ENCODE measurements at places on chromosomes 11 and 22.
A peak's percentile ranks its signal among the peaks of the same experiment; 100 is the strongest.

DNA sequence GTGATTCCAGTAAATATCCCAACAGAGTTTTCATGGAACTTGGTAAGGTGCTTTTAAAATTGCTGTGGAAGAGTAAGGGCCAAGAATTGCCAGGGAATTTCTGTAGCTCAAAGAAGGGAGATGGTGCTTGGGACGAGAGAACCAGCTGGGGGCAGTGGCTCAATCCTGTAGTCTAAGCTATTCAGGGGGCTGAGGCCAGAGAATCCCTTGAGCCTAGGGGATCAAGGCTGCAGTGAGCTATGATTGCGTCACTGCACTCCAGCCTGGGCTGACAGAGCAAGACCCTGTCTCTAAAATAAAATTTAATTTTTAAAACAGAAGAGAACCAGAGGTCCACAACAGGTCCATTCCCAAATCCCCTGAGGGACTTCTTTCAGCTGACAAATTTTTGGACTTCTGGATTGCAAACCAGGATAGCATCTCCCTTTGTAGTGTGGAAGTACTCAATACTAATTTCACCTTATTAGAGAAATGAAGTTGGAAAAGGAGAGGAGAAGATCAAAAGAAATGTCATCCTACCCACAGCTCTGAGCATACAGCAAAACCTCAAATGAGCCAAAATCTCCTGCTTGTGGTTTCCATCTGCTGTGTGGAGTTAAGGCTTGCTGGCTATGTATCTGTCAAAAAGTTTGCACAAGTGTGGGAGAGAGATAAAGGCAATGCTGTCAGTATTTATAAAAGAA, 59.2 kb upstream of the CLPB start:
- DNase-seq = no peak

- no peak for DNase-seq
Measured at GRCh38 chr11:47523490-47524225, 29.3 kb downstream of the CELF1 start.

DNA sequence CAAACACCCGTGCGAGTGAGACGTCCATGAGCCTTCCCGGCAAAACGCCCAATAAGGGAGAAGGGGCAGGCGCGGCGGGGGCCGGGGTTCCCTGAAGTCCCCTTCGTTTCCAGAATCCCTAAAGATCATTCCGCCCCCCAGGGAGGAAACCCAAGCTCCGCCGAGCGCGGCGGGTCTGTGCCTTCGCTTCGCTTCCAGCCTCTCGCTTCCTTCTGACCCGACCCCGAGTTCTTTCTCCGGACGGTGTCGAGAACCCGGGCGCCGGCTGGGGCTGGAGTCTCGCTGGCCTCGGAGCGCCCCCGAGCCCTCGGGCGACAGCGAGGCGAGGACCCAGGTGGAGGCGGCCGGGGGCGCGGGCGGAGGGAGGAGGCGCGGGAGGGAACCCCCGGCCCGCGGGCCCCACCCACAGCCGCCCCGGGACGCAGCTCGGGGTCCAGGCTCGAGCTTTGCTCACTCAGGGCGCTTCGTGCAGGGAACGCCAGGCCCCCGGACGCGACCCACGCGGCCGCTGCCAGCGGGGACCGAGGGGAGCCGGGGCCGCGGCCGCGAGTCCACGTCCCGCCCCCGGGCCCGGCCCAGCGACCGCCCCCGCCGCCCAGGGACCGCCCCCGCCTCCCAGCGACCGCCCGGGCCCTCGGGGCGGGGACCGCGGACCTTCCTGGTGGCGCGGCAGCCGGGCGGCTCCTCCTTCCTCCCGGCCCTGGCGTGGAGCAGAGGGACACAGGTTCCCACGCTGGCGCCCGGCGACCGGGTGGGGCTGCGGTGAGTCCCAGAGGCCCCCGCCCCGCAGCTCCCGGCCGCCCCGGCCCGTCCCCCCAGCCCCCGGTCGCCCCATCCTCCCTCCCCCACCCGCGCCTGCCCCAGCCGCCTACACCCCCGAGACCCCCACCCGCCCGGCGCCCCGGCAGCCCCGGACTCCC, at the start of gene PGGHG:
PGGHG (plus strand) TSS at position 649 of the 920 bp plus-strand sequence. CDS start 691 bp downstream, outside the sequence.
- DNase-seq = peak; percentile 62

DNA sequence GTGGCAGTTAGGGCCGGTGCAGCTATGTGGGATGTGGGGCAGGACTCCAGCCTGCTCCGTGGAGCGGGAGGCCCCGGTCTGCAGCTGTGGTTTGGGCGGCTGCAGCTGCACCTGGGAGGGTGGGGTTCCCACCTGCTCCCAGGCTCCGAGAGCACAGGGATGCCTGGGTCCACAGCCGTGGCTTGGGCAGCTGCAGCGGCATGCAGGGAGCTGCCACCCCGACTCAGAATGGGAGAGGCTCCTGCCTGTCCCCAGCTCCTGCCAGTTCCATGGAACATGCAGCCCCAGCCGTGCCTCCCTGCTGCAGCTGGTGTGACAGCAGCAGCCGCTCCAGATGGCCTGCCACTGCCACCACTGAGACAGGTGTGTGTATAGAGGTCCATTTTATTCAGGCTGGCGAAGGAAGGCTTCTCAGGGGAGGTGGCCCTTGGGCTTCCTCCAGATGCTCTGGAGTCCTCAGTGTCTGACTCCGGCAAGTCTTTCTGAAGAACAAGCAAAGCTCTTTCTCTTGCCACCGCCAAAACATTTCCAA, 21.8 kb upstream of the UPK3A start:
- DNase-seq = no peak

DNA sequence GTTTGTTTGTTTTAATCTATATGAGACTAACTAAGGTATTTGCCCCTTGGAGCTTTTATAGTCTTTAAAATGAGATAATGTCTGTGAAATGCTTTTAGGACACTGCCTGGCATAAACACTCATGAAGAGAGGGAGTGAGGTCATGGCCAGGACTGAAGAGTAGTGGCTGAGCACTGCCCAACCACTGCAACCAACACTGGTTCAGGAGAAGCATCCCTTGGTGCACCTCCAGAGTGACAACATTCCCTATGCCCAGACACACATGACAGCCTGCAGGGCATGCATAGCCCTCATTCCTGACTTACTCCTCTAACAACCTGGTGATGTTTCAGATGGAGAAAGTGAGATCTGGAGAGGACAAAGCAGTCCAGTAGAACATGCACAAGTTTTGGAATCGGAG, 36.1 kb downstream of the ME3 start:
- DNase-seq = no peak

DNA sequence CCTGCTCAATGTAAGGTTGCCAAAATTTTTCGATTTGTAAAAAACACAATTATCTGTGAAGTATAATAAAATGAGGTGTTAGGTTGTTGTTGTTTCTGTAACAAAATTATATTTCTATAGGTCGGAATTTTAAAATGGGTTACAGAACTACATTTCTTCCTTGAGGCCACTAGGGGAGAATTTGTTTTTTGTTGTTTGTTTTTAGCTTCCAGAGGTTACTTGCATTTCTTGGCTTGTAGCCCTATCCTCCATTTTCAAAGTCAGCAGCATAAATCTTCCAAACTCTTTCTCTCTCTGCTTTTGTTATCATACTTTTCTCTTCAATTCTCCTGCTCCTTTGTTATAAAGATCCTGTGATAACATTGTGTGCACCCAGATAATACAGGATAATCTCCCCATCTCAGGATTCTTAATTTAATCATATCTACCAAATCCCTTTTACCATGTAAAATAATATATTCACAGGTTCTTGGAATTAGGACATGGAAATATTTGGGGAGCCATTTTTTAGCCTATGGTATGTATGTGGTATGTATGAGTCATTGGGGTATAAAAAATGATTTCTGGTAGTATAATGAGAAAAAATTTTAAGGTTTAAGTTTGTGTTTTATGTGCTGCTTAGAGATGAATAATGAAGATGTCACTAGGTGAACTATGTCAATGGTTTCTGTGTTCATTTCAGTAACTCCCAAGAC, 9.4 kb upstream of the PATL1 start:
- DNase-seq = no peak

DNA sequence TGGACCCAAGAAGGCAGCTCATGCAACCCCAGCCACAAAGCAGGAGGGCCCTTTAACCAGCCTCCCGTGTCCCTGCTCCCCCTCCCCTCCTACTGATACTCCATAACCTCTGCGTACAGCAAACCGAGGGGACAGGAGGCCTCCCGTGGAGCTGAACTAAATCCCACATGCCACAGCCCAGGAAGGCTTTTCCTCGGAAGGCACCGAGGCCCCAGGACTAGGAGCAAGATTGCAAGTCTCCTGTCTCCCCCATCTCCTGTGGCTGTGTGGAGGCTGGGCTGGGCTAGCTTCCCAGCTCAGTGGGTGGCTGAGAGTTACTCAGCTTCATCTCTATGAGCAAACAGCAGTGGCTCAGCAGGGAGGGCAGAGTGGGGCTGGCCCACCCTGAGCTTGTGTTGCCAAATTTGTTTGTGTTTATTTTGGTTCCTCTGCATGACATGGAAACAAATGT, 62.7 kb upstream of the NECTIN1 start:
- peak; percentile 41 for DNase-seq

DNA sequence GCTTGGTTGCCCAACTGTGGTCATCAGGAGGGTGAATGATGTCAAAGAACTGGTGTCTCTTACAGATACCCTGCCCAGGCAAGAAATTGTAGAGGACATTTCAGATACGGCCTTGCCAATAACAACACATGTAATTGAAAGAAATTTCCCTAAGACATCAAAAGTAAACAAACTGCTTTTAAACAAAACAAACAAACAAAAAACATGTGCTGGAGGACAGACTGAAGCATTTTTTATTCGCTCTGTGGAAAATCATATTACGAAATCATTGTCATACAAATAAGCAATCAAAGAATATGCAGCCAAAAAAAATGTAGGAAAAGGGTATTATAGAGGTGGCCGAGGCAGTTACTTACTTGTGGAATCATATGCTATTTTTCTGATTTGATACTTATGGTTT, 52.1 kb upstream of the MYEOV start:
- no peak for DNase-seq

DNA sequence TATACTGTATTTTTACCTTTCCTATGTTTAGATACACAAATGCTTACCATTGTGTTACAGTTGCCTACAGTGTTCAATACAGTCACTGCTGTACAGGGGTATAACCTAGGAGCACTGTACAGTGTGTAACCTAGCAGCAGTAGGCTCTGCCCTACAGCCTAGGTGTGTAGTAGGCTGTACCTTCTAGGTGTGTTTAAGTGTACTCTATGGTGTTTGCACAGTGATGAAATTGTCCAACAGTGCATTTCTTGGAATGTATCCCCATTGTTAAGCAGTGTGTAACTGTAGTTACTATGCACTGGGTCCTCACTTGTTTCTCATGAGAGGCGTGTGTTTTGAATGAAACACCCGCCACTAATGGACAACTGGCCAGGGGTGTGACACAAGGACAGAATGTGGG, 269.0 kb downstream of the OPCML start:
- DNase-seq = no peak

DNA sequence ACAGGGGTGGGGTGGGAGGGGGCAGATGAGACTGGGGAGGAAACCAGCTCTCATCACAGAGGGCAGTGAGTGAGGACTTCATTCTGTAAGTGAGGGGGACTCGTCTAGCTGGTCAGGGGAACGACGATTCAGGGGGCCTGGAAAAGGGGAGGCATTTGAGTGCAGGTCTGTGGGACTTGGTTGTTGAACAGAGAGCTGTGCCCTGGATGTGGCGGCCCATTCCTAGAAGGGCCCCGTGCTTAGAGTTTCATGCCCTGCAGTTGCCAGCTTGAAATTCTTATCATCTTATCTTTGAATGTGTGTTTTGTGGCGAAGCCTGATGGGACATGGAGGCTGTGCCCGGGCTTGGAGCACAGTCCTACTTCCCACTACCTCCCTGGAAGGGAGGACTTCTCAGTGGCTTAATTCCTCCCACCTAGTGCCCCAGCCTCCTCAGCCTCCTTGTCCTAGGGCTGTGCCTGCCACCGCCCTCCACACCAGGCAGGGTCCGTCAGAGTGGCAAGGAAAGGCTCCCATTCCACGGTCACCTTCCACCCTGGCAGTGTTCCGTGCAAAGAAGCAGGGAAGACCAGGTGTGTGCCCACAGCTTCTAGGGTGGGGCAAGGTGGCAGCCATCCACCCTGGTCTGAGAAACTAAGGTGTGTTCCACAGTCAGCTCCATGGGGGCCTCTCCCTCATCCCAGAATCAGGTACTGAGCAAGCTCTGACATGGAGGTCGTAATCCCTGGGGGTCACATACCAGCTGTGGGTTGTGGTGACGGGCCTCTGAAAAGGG, 59.7 kb upstream of the LMO1 start:
- peak; percentile 6 for DNase-seq

- DNase-seq = peak; percentile 26
Measured at GRCh38 chr11:3189886-3190583, 24.9 kb upstream of the OSBPL5 start.

DNA sequence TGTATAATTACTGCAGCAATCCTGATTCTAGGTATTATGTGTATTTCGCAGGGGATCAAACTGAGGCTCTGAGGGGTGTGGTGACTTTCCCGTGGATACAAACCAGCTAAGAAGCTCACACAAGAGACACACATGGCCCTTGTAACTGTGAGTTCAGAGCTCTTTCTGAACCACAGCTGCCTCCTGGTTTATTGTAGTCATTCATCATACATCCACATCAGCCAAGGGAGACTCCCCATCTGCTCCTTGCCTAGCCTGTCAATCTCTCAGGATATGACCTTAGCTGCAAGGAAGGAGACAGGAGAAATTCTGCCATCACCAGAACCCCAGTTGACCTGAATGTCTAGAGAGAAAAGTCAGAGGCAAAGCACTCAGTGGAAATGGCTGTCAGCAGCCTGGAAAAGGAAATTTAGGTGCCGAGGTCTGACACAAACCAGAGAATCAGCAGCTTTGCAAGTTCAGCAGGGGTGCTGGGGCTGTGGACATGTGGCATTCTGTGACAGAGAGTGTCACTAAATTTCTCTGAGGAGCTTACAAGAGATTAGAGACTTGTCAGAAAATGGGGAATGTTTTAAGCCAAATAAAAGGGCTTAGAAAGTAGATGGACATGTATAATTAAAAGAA, 209.5 kb downstream of the AASDHPPT start:
- no peak for DNase-seq

DNA sequence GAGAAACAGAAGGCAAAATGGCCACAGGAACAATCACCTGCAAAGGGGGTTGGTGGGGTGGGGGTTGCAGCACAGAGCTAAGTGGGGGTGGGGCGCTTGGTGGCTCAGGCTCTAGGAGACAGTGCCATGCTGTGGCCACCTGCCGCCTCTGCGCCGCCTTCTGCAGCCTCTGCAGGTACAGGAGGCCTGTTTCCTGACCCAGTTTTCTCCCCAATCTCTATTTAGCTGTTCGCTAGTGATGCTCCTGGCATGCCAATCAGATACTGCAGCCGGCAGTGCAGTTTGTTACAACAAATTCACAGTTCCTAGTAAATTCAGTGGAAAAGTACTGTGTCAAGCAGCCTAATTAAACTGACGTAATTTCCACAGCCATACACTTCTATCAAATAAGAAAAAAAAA, 106.4 kb downstream of the SERGEF start:
- DNase-seq = no peak

GRCh38 chr11:11845551-11845950, 3.8 kb downstream of the USP47 start:
- DNase-seq = no peak

DNA sequence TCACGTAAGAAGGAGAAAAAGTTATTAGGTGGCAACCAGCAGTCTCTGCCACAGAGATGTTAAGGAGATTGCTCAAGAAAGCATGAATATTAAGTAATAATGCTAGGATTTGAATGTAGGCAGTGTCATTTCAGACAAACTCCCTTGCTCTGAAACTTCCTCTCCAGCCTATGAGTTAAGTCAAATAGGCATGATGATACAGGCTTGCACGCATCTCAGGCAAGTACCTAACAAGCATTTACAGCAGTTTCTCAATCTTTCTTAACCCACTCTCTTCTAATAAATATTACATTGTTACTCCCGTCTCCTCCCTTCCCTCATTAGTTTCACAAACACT, 72.7 kb downstream of the RAB38 start:
- DNase-seq = no peak

GRCh38 chr11:61004180-61004611, 32.7 kb downstream of the CD6 start:
- no peak for DNase-seq

- no peak for DNase-seq
Measured at GRCh38 chr11:134503596-134503995, 91.6 kb upstream of the B3GAT1 start.

All from RWPE2 (cell line).